Esophagus mucosa (tissue), 1 donor: ENCODE measurements at places on chromosomes 3 and 15.

DNA sequence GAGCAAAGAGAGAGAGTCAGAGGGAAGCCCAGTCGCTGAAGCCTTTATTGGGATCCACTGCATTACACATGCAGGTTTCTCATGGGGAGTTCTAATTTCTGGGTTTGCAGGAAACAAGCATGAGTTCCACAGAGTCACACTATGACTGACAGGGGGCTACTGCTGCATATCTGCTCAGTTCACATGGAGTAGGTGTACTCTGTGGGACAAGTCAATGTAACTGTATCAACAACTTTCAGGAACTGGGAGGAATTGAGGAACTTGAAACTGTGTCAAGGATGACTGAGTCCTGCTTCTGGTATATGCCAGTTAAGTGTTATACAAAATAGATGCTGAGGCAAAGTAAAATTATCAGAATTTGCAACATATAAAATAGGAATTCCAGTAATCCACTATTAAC is 110.8 kb downstream of the NPAP1 start:
- ATAC-seq = no peak

- no peak for ATAC-seq
Measured at GRCh38 chr3:175456466-175456865, 597.3 kb downstream of the NAALADL2 start.

GRCh38 chr3:124577494-124578167 is 152.6 kb upstream of the UMPS start:
- no peak for ATAC-seq

GRCh38 chr15:77347197-77347596 is 72.7 kb downstream of the PEAK1 start:
- no peak for ATAC-seq

GRCh38 chr15:27254055-27254454 is 283.1 kb downstream of the GABRG3 start:
- ATAC-seq = no peak

- ATAC-seq = no peak
Measured at GRCh38 chr3:11150256-11150655, 4.0 kb upstream of the HRH1 start.

DNA sequence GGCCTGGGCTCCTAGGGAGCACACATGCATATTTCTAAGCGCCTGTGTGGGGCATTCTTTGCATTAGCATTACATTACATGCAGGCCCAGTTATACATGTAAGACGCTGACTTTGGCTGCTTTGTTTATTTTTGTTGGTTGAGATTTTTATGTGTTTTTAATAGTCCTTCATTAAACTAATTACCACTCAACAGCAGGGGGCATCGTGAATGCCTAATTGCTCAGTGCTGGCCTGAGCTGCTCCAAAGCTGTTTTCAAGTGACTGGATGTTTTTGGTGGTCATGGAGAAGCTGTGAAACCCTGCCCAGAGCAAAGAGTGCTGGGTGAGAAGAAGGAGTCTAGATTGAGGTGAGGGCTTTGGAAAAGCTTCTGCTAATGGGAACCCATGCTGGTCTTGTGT is 41.5 kb downstream of the GPD1L start:
- no peak for ATAC-seq

GRCh38 chr3:101758224-101758623 is 20.8 kb upstream of the NXPE3 start:
- ATAC-seq = no peak

DNA sequence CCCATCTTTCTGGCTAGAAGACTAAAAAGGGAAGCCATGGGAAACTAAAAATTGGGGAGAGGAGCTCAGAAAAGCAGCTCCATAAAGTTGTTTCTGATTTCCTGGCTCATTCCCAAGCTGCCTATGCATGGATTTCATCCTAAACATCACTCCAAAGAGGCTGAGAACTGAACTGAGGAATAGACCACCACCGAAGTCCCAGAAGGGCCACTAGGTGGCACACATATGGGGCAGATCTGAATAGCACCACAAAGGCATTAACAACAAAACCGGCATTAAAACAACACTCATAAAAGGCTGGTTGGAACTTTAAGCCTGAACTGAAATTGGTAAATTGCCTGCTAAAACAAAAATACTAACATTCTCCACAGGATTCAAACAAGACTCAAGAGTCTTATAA is 106.3 kb downstream of the PLD1 start:
- peak; percentile 75 for ATAC-seq

DNA sequence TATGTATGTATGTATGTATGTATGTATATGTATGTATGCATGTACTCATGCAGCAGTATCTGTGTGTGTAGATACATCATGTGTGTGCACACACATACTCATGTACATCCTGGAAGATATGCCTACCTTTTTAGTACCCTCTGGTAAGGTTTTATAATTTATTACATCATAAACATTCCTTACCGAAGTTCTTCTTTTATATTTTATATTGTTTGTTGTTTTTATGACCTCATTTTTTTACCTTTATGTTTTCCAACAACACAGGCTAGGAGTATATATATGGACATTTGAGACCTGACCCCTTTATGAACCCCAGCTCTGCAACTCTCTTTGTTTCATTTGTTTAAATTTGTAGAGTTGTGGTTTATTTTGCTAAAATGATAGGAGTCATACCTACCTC is 263.5 kb downstream of the ADAMTSL3 start:
- no peak for ATAC-seq
